ENCODE measurements at places on chromosomes 12 and 14. TPM values are rescaled to one million over a fixed set of nuclear protein-coding genes. Genes with fewer than 3 reads are reported as not detected.

The RAD51AP1 gene
- 29.0 TPM for polyA plus RNA-seq

The SIX6 gene
- not detected for polyA plus RNA-seq

The IL22 gene
- polyA plus RNA-seq = not detected

The DPY19L2 gene
- polyA plus RNA-seq = 66.4 TPM

The GSKIP gene
- 30.9 TPM for polyA plus RNA-seq

The RPL10L gene
- 0.22 TPM for polyA plus RNA-seq

The DACT1 gene
- polyA plus RNA-seq = 39.0 TPM

The DUSP16 gene
- polyA plus RNA-seq = 30.5 TPM

The FGF23 gene
- not detected for polyA plus RNA-seq

The ZC2HC1C gene
- polyA plus RNA-seq = 6.3 TPM

The PRKCH gene
- 18.9 TPM for polyA plus RNA-seq

The LUM gene
- 54.1 TPM for polyA plus RNA-seq

Data from renal cortex interstitium (tissue), 15 donors.